ENCODE measurements at places on chromosomes 2 and 18. TPM values are rescaled to one million over a fixed set of nuclear protein-coding genes. Genes with fewer than 3 reads are reported as not detected.

The CNTNAP5 gene
- not detected for polyA plus RNA-seq

The SERPINB10 gene
- 0.73 TPM for polyA plus RNA-seq

The TXNDC2 gene
- 0.02 TPM for polyA plus RNA-seq

The GREB1 gene
- polyA plus RNA-seq: 0.03 TPM

The FKBP1B gene
- polyA plus RNA-seq: 23.6 TPM

The NFATC1 gene
- polyA plus RNA-seq: 4.3 TPM

The SERPINB4 gene
- polyA plus RNA-seq: not detected

The ZFP36L2 gene
- polyA plus RNA-seq: 127 TPM

The QPCT gene
- polyA plus RNA-seq: 6.4 TPM

The HRH4 gene
- not detected for polyA plus RNA-seq

The IL18R1 gene
- 0.60 TPM for polyA plus RNA-seq

The CMPK2 gene
- 5.8 TPM for polyA plus RNA-seq

The MAB21L4 gene
- polyA plus RNA-seq: 0.08 TPM

The WDCP gene
- 3.7 TPM for polyA plus RNA-seq

The ANKRD30B gene
- not detected for polyA plus RNA-seq

The TMEM247 gene
- polyA plus RNA-seq: not detected

The GRHL1 gene
- 0.35 TPM for polyA plus RNA-seq

The ASB18 gene
- not detected for polyA plus RNA-seq

The NAT8 gene
- polyA plus RNA-seq: not detected

The SCN2A gene
- polyA plus RNA-seq: 0.13 TPM

The LTBP1 gene
- polyA plus RNA-seq: 0.82 TPM

The CGREF1 gene
- 0.74 TPM for polyA plus RNA-seq

The SEPTIN2 gene
- polyA plus RNA-seq: 131 TPM

The CRYBA2 gene
- not detected for polyA plus RNA-seq

The AKAIN1 gene
- polyA plus RNA-seq: not detected

The TNFRSF11A gene
- 0.58 TPM for polyA plus RNA-seq

The CRACDL gene
- 1.4 TPM for polyA plus RNA-seq

The CCDC68 gene
- polyA plus RNA-seq: 0.78 TPM

The IGFBP5 gene
- 0.19 TPM for polyA plus RNA-seq

The DNER gene
- 1.1 TPM for polyA plus RNA-seq

The LINC00305 gene
- not detected for polyA plus RNA-seq

All from foreskin keratinocyte (primary cell).